ENCODE measurements at places on chromosomes 3 and 15.

- no peak for DNase-seq
These were observed 102.2 kb downstream of the DLG1 start for GRCh38 chr3:197196192-197196591.

DNA sequence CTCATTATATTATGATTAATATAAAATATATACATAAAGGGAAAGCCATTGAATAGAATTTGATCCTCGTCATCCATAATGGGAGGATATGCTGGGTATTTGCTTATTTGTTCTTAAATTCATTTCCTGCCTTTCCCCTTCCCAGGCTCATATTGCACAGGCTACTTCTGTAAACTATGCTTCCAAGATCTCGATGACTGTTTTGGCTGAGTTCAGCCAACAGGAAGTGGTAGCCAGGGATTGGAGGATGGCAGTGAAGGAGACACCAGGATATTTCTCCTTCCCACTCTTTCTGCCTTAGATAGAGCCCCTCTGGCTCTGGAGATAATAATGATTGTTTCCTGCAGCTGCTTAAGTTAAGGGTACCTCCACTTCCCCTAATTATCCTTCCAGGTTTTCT, 44.3 kb upstream of the DYNC1LI1 start:
- DNase-seq, result peak; percentile 36

DNA sequence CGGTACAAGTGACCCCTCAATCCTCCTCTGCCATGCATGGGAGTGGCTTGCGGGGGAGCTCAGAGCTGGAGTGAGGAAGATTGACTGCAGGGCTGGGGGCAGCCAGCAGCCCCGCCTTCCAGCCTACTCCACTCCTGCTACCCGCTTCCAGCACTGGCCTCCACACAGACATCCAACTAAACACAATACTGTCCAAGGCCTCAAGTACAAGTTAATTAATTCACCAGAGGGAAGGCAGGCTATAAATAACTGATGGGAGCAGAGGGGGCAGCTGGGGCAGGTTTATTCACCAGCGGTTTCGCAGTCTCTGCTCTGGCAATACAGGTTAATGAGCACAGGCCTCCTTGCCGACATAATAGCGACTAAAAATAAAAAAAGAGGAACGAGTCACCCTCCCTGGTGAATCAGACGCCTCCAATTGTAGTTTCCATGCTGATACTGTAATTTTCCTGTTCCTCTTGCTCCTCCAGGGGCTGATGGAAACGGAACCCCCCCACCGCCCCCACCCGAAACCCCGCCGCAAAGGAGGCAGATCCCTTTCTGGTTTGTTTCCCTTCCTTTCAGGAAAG, 166.4 kb upstream of the TLE3 start:
- no peak for DNase-seq

DNA sequence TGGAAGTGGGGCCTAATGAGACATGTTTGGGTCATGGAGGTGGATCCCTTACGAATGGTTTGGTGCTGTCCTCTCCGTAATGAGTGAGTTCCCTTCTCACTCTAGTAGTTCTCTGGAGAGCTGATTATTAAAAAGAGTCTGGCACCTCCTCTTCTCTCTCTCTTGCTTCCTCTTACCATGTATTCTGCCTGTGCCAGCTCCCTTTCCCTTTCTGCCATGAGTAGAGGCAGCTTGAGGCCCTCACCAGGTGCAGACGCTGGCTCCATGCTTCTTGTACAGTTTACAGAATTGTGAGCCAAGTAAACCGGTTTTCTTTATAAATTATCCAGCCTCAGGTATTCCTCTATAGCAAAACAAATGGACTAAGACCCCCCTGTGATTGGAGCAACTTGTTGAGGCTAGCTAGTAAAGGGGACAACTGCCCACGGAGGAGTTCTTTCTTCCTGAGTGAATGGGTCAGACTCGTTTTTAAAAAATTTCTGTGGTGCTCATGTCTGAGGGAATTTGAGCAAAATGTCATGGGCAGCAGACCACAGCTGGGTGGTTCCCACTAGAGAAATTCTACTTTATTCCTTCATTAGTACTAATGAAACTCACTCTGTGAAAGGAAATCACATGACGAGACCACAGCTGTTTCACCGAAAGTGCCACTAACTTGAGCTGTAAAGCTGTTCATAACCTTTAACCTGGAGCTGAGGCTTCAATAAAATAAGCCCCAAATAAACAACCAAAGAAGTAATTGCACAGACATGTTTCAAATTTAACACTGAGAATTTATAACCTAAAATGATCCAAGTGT, 210.0 kb downstream of the NFKBIZ start:
- no peak for DNase-seq

DNA sequence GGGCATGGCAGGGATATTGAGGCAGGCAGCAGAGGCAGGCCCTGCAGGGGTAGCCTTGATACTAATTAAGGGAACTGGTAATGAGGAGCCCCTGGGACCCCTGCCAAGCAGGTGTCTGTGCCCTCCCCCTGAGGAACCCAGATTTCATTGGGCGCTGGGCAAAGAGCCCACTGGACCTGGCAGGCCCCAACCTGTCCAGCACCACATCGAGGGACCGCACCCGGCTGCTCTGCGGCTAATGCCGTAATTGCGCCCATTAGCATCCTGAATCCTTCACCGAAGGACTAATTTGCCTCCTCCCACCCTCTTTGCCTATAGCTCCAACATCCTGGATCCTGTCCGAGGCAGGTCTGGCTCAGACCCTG, 13.7 kb upstream of the SEMA3B start:
- DNase-seq, result no peak

GRCh38 chr3:10709110-10709781, 106.8 kb upstream of the SLC6A11 start:
- no peak for DNase-seq
